ENCODE measurements at places on chromosomes 2 and 18.
A peak's percentile ranks its signal among the peaks of the same experiment; 100 is the strongest.

DNA sequence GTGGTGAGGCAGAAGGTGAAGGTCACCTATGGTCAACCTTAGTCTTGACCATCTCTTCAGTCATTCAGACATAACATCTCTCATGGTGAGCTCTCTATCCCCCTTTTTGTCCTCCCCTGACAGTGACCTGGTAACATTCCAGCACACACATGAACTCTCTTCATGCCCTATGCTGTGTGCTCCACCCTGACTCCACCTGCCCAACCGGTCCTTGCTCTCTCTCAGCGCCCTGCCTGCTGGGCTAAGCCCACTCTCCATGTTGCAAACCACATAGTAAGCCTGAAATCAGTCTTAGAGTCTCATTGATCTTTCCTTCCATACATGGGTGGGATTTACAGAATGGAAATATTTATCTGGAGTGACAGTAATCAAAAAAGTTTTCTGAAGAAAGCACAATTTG is 52.8 kb downstream of the MARCO start:
- DNase-seq, result no peak

GRCh38 chr2:113190871-113191270 is 17.1 kb downstream of the PSD4 start:
- DNase-seq, result no peak

GRCh38 chr2:73021371-73022010 is 50.0 kb downstream of the SFXN5 start:
- DNase-seq, result no peak

DNA sequence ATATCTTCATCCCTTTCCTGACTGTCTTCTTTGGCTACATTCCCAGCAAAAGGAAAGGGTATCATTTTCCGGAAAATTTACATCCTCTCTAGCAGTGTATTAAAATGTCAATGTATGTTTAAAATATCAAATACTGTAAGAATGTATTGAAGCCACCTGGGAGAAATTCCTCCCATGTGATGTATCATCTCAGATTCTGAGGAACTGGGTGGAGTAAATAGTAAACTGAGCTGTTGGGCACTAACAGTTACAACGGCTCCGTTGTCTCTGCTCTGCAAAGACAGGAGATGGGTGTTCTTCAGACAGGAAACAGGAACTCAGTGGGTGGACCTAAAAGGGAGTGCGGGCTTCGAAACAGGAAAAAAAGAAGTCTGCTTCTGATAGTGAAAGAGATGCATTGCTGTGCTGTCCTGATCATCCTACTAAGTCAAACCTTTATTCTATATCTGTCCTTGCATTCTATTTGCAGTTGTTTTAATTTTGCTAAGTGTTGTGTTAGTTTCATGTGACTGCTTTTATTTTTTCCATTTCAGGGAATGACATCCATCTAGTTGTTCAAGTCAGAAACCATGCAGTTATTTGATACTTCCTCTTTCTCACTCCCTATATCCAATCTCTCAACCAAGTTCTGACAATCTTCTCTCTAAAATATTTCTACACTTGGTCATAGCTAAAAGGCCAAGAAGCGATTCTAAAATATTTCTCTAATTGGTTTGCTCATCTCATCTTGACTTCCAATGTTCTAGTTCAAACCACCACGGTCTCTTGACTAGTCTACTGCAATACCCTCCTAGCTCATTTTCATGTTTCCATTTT is 19.4 kb downstream of the DOK1 start:
- DNase-seq, result no peak

DNA sequence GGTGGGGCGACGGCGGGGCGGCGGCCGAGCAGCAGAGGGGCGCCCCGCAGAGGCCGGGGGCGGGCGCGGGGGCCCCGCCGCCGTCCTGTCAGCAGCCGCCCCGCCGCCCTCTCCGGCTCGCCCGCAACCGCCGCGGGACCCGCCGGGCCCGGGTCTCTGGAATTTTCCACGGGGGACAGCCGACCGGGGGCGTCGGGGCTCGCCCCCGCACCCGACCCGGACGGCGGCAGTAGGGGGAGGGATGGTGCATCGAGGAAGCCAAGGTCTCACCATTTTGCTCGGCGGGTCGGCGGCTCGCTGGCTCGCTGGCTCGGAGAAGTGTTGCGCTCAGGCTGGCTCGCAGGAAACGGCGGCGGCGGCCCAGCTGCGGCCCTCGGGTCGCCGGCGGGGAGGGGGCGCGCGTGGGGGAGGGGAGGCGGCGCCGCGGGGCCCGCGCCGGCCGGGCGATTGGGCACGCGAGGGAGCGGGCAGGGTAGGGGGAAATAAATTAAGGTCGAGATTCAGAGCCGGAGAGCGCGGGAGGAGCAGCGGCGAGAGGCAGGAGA is 405 bp downstream of the PPP3R1 start:
- peak; percentile 5 for DNase-seq

DNA sequence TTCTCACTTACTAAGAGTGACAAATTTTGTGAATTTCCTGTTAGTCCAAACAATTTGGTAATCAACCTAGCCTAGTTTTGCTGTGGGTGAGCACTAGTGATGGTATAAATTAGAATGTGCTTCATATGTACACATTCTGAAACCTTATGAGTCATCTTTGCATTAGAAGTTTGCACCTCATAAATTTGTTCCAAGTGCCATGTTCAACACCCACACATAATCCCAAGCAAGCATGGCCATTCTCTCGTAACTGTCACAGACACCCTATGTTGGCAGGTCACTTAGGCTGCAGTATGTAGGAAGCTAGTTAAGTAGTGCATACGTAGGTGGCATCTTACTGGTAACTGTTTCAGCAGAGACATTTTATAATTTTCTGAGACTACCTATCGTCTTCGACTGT is 46.9 kb downstream of the NAB1 start:
- DNase-seq, result no peak

GRCh38 chr2:17821535-17822444 is 5.5 kb downstream of the MSGN1 start:
- no peak for DNase-seq

DNA sequence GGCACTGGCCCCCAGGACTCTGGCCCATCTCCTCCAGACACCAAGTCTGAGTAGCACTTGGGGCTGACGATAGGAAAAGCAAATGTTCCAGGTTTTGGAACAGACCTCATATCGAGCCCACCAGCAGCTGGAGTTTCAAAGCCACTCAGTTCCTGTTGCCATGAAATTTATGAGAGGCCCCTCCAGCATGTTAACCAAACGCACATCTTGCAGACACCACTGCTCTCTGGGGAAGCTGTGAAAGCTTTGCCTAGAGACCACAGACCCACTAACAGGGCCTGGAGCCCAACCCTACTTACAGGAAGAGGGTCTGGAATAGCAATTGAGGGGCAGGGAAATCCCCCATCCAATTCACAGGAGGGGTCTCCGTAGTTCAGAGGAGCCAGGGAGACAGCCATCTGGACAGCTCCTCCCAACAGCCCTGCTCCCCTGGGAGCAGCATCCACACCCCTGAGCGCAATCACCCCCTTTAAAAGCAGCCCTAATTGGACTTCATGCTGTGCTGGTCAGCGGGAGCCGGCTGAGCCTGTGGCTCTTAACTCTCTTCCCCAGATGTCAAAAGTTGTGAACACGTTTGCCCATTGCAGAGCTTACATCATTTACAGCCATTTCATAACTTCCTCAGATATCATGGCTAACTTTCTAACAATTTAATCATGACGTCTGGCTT is 81.3 kb downstream of the TGFA start:
- DNase-seq, result no peak

- DNase-seq, result no peak
Observed at GRCh38 chr2:236177967-236178889, 10.0 kb upstream of the GBX2 start.

Data from T47D (cell line).